Smooth muscle cell of the umbilical artery (primary cell): ENCODE measurements at places on chromosomes 5 and 9. TPM values are rescaled to one million over a fixed set of nuclear protein-coding genes. Genes with fewer than 3 reads are reported as not detected.

NREP gene
- total RNA-seq: 162 and 182 TPM in 2 replicates

STKLD1 gene
- 0.28 and 0.59 TPM in 2 replicates for total RNA-seq

OCLN gene
- total RNA-seq: 0.59 and 0.74 TPM in 2 replicates

PCDHGA3 gene
- total RNA-seq: 1.6 and 2.1 TPM in 2 replicates

PCDHGA10 gene
- total RNA-seq: 6.8 and 8.6 TPM in 2 replicates

PAEP gene
- total RNA-seq: not detected in 2 replicates

PDE4D gene
- 31.5 and 33.6 TPM in 2 replicates for total RNA-seq

RNF180 gene
- 7.4 and 15.2 TPM in 2 replicates for total RNA-seq

SPATA6L gene
- 0.18 and 1.5 TPM in 2 replicates for total RNA-seq

ZNG1A gene
- total RNA-seq: 20.5 and 29.5 TPM in 2 replicates

UBE2B gene
- 18.1 and 41.4 TPM in 2 replicates for total RNA-seq

AK8 gene
- under 0.01 and 0.14 TPM in 2 replicates for total RNA-seq

TMC1 gene
- total RNA-seq: under 0.01 and 0.28 TPM in 2 replicates

CDKN2B gene
- 74.0 and 173 TPM in 2 replicates for total RNA-seq

HMCN2 gene
- total RNA-seq: 0.05 and 0.30 TPM in 2 replicates

ADAMTSL2 gene
- total RNA-seq: 0.83 and 4.8 TPM in 2 replicates

STOM gene
- 32.8 and 64.1 TPM in 2 replicates for total RNA-seq

ZDHHC11 gene
- total RNA-seq: 2.1 and 2.5 TPM in 2 replicates

ASS1 gene
- 111 and 265 TPM in 2 replicates for total RNA-seq

IFNB1 gene
- 0.30 TPM in 1 of 2 replicates, not detected in the other for total RNA-seq

PCDHB8 gene
- total RNA-seq: 0.05 and 0.89 TPM in 2 replicates

ADRA1B gene
- under 0.01 and 0.23 TPM in 2 replicates for total RNA-seq

HTR4 gene
- not detected in 2 replicates for total RNA-seq

FBP2 gene
- total RNA-seq: not detected in 2 replicates

DNLZ gene
- 12.7 and 19.0 TPM in 2 replicates for total RNA-seq

PCDHA10 gene
- 0.23 and 0.59 TPM in 2 replicates for total RNA-seq

SLC34A3 gene
- total RNA-seq: under 0.01 TPM in 1 of 2 replicates, not detected in the other

FCN2 gene
- not detected in 2 replicates for total RNA-seq

BTNL8 gene
- total RNA-seq: not detected in 2 replicates

PRR16 gene
- total RNA-seq: 1.2 and 1.8 TPM in 2 replicates

ADAMTS16 gene
- total RNA-seq: 3.9 and 10.7 TPM in 2 replicates
